ENCODE measurements at places on chromosomes 5 and 9.

DNA sequence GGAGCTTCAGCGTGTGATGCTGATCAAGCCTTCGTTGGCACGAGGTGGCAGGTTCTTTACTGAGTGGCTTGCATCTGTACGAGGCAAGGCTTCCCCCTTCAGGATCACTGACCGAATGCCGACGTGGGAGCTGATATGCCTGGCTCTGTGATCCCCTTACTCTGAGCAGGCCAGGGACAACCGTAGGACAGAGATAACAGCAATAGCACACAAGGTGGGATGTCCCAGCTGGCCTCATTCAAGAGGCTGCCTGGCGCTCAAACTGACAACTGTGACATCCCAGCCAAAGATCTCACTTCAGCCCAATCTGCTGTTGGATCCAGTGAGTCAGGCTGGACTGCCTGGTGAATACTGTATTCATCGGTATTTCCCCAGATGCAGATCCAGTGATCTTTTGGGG is 199.4 kb upstream of the PANK3 start:
- DNase-seq, result no peak

GRCh38 chr5:150217038-150217437 is 27.2 kb downstream of the SLC6A7 start:
- no peak for DNase-seq

GRCh38 chr9:96057155-96057554 is 181.7 kb downstream of the ERCC6L2 start:
- no peak for DNase-seq

DNA sequence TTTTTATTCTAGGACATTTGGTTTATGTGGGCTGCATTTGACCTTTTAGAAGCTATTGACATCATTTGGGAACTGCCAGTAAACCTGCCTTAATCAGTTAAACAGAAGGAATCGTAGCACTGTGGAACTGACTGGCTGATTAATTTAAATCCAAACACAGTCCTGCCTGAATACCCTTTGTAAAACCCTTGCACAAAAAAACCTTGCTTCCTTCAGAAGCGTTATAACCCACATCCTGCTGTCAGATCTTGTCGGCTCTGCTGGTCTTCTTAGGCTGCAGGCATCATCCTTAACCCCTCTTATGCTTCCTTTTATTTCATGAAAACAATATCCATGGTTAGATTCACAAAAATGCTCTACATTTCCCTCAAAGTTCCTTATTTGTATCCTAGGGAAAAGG is 46.3 kb downstream of the PAM start:
- no peak for DNase-seq

DNA sequence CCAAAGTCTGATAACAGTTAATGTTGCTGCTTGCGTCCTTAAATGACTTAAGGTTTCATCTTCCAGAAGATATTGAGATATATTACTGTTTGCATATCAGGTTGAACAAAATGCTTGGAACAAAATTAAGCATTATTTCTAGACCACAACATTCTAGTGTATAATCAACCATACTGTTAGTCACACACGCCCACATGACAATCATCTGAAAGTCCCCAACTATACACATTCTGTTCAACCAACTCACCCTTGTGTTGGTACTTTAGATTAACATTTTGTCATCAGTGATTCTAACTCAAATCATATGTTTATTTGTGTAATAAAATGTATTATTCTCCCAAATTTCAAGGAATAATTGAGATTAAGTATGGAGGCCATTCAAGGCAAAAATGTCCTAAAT is 47.3 kb downstream of the LURAP1L start:
- no peak for DNase-seq

- DNase-seq, result no peak
These were observed 43.2 kb upstream of the PIK3R1 start for GRCh38 chr5:68172314-68172713.

- DNase-seq, result no peak
These were observed 730 bp downstream of the ZMYND19 start for GRCh38 chr9:137589441-137590122.
